Tongue (tissue), 3 donors: ENCODE measurements at places on chromosomes 12 and 14. TPM values are rescaled to one million over a fixed set of nuclear protein-coding genes. Genes with fewer than 3 reads are reported as not detected.
A peak's percentile ranks its signal among the peaks of the same experiment; 100 is the strongest.

DNA sequence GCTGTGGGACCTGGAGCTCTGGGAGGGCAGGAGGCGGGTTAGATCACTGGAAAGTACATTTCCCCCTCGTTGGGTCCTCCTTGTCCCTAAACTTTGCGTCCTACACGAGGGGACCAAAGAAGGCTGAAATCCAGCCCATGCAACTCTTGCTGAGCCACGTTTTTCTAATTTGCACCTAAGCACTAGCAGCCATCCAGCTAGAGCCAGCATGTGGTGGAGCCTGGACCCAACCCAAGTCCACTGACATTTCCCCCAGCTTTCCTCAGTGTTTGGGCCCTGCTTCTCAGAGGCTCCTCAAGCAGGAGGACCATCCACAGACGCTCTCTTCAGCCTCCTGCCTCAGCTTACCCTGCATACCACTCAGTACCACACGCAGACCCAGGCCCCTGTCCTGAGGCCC lies 49.7 kb downstream of the TSPAN11 start:
- no peak for DNase-seq

The CEP170B gene
- total RNA-seq = 5.7 TPM

The MYO1H gene
- total RNA-seq = 0.51 TPM

- no peak for DNase-seq
Observed at GRCh38 chr14:104694991-104695659, 5.7 kb downstream of the INF2 start.

The RDH11 gene
- total RNA-seq = 49.4 TPM

The TEX52 gene
- not detected for total RNA-seq

The GPRC5D gene
- not detected for total RNA-seq

GRCh38 chr12:85448548-85449139 lies 168.6 kb downstream of the ALX1 start:
- DNase-seq = peak; percentile 35

The PCBP2 gene
- total RNA-seq = 300 TPM

The C12orf60 gene
- 1.3 TPM for total RNA-seq

DNA sequence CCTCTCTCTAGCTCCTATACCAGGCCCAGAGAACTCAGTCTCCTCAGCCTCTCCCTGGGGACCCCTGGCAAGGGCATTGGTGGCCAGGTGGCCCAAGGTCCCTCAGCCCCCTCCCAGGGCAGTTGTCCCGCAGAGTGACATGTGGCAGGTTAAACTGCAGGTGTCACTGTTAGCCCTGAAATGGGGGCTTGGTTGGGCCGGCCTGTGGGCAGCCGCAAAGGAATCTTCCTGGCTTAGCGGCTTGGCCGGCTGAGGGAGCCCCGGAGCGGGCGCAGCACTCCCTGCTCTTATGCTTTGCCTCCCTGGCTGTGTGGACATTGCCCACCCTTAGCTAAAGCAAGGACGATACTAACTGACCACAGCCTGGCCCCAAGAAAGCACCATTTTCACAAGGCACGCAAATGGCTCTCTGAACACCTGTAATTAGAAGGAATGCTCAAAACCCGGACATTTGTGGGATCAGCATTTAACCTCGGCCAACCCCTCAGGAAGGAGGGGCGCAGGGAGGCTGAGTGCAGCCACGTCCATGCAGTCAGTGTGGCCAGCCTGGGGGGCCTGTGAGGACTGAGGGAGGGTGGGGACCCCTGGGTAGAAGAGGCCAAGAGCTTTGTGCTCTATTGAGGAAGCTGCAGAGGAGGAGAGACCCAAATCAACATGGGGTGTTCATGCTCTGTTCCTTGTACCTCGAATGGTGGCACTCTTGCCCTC lies 82.2 kb downstream of the PAPOLA start:
- DNase-seq = peak; percentile 75

The HNF1A gene
- total RNA-seq = not detected

GRCh38 chr14:28243600-28243999 lies 523.0 kb upstream of the FOXG1 start:
- peak; percentile 37 for DNase-seq

DNA sequence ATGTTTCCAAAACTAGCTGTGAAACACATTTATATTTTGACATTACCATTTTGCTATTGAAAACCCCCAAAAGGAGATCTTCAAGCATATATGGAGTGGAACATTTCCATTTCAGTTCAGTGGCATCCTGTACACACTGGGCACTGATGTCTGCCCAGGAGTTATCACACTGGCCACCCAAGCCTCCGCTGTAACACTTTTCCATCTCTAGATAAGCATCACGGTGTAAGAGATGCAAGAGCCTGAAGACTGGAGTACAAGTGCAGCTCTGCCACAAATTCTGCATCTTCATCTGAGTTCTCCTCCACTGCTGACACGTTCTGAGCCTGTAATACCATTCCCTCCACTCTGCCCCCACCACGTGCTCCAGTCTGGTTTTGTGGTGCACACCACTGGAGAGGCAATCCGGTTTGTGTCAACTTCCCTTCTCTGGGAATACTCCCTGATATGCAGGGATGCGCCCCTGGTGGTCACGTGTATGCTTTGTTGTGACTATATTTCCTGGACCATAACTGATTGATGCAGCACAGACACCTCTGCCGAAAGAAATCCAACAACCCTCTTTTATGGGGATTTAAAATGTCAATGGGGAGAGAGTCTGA lies 12.7 kb downstream of the SPTLC2 start:
- no peak for DNase-seq

The TSPAN9 gene
- total RNA-seq = 162 TPM

GRCh38 chr12:52415870-52416750 lies 10.0 kb upstream of the KRT82 start:
- peak; percentile 72 for DNase-seq

- no peak for DNase-seq
Observed at GRCh38 chr12:108683906-108684556, 47.3 kb downstream of the CORO1C start.

GRCh38 chr12:53806721-53807120 lies 54.9 kb upstream of the CISTR start:
- peak; percentile 5 for DNase-seq

GRCh38 chr14:99441918-99442317 lies 38.7 kb downstream of the SETD3 start:
- DNase-seq = no peak

DNA sequence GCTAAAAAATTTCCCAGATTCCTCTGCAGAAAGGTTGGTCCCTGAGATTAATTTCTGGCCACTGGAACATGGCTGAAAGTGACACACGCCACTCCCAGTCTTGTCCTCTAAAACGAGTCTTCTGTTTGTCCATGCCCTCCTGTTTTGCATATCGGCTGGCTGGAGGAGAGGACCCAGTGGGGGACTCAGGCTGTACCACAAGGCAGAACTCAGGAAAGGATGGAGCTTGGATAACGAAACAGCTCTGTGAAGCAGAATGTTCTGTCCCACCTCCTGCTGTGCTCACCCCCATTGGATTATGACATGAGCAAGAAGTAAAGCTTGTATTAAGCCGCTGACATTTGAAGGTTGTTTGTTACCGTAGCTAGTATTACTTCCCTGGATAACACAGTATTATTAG lies 856.2 kb downstream of the BCL11B start:
- no peak for DNase-seq

DNA sequence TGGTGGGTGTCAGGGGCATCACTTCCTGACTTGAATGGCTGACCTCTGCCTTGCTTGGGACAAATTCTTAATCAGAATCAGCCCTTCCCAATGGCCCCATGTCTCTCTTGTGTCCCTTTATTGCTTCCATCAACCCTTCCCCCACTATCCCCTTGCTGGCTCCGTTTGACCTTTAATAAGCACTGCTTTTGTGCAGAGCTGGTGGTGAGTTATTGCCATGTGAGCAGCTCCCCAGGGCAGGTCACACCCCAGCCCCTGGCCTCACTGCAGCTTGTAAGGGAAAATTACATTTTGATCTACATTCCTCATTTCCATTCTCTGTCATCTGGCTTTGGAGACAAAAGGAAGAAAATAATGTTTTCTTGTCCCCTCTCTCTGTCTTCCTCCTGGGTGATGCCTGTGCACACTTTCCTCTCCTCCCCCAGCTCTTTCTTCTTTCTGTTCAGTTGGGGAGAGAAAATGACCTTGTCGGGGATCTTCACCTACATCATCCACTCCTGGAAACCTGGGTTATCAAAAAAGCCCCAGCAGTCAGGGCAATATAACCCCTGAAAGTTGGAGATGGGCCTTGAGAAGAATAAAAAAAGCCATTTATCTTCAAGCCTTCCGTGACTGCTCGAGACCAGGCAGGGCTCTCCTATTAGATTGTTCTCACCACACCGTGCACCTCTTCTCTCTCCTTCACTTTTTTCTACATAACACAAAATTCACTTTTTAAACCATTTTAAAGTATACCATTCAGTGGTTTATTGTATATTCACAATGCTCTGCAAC lies 100.4 kb upstream of the SRRM4 start:
- DNase-seq = no peak

GRCh38 chr12:27185234-27186021 lies 58.7 kb upstream of the STK38L start:
- DNase-seq = no peak

- DNase-seq = no peak
Observed at GRCh38 chr14:36513012-36513420, 7.0 kb downstream of the NKX2-1 start.

DNA sequence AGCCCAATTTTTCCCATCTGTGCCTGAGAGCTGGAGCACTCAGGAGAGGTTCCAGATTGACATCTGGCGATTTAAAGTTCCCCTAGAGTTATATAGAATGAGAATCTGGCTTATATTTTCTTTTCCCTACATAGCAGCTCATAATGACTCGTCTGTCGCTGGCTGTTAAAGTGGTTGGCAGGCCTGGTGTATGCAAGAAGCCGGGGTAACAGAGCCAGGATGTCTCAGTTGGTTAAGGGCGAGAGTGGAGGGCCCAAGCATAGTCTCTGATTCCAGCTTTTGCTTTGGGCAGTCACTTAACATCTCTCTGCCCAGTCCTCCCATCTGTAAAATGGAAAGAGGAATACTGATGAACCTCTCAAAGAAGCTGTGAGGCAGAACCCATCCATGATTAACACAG lies 751.6 kb downstream of the NOVA1 start:
- no peak for DNase-seq

The OR4K15 gene
- not detected for total RNA-seq

DNA sequence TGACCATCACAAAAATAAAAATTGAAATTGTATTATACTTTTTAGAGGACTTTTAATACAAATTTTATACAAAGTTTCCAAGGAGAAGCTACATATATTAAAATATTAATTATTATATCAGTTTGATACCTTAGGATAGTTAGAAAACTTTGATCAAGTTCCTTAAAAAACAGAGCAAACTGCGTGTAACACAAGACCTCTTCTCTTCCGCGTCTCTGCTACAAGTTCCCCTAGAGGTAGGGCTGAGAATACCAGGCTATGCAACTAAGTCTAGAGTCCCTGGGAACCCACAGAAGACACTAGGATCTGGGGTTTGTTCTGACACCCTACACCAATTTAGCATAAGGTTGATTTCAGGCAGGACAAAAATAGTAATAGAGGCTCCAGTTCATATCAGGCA lies 319.0 kb downstream of the FOXG1 start:
- DNase-seq = no peak

GRCh38 chr14:81766321-81766915 lies 232.8 kb upstream of the SEL1L start:
- no peak for DNase-seq

GRCh38 chr14:53338192-53338591 lies 185.1 kb upstream of the DDHD1 start:
- no peak for DNase-seq

The ANKRD33 gene
- total RNA-seq = not detected

The DEPDC4 gene
- 0.82 TPM for total RNA-seq

DNA sequence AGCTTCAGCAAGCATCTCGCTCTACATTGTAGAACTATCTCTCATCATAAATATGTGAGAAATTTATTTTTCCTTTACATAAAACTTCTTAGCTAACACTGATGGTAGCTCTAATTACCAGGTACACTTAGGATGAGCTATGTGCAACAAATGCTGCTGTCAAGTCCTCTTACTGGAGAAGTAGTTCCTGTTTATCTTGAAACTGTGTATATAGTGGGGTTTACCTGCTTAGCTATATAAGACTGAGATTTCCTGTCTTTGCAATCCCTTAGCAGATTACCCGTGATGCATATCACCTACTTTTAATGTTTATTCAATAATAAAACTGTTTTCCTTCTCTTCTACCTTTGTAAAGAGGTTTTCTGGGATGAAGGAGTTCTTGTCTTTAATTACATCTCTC lies 98.0 kb upstream of the USP15 start:
- no peak for DNase-seq

- DNase-seq = no peak
Observed at GRCh38 chr14:99686557-99687283, 2.6 kb downstream of the CYP46A1 start.

GRCh38 chr14:96958057-96958456 lies 160.9 kb downstream of the VRK1 start:
- DNase-seq = no peak
